Effector CD8-positive, alpha-beta T cell (primary cell): ENCODE measurements at places on chromosomes 12 and 14.

GRCh38 chr12:67280572-67280971 lies 11.4 kb downstream of the CAND1 start:
- no peak for DNase-seq

- DNase-seq, result no peak
Measured at GRCh38 chr12:95554532-95555071, 3.3 kb upstream of the USP44 start.

DNA sequence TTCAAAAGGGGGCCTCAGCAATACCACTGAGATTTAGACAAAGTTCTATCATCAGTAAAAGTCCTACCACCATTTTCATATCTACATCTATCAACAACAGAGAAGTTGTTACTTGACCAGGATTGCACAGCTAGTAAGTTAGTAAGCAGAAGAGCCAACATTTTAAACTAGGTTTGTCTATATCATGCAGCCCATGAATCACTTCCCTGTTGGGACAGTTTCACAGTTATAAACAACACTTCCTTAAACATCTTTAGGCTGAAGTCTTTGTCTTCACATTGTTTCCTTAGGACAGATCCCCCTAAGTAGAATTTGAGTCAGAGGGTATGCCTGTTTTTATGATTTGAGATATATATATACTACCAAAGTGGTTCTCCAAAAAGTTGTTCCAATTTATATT lies 68.5 kb downstream of the DAO start:
- no peak for DNase-seq

- no peak for DNase-seq
Measured at GRCh38 chr14:32453857-32454810, 125.0 kb downstream of the AKAP6 start.

DNA sequence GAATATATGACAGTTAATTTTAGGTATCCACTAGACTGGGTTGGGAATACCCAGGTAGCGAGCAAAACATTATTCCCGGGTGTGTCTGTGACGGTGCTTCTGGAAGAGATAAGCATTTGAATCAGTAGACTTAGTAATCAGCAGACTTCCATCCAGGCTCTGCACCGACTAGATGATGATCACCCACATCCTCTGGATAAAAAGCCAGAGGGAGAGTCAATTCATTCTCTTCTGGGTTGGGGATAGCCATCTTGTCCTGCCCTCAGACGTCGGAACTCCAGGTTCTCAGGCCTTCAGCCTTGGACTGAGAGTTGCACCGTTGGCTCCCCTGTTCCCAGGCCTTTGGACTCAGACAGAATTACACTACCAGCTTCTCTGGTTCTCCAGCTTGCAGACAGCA lies 168.0 kb downstream of the PHLDA1 start:
- no peak for DNase-seq

DNA sequence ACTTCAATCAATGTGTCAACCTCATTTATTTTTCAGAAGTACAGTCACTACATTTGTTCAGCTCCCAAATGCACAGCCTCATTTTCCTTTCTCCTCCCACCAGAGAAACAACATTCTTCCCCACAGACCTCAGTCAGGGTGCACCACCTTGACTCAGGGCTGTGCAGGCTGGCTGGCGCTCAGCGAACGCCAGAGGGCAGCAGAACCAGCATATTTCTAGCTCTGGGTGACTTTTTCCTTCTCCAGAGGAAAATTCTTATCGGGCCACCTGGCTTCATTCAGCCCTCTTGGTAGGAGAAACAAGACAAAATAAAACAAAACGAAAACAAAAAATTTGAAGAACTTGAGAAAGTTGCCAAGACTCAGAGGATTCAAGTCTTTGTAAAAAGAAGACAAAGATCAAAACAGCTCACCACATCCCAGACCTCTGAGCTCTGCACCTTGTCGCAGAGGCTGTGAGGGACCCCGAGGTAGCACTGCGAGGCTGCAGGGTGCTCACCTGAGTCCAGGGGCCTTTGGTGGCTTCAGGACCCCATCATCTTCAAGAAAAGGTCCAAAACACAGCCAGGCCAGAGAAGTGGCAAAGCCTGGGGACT lies 33.7 kb downstream of the PAH start:
- DNase-seq, result peak; percentile 8
